ENCODE measurements at places on chromosomes 3 and 15.

DNA sequence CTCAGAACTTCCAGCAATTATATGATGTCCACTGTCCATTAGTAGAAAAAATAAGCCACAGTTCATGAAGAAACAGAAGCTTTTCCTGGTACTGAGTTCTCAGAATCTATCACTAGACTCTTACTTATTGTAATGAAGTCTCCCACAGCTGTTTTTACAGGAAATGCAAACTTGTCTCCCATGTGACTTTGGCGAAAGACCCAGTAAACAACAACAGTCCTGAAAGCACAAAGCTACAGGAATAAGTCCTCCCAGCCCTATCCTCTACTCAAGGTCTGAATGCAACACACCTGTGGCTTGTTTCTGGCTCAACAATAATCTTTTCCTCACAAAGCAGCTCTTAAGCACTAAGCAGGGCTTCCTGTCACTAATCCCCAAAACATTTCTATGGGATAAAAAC, 55.9 kb downstream of the EOMES start:
- no peak for DNase-seq

DNA sequence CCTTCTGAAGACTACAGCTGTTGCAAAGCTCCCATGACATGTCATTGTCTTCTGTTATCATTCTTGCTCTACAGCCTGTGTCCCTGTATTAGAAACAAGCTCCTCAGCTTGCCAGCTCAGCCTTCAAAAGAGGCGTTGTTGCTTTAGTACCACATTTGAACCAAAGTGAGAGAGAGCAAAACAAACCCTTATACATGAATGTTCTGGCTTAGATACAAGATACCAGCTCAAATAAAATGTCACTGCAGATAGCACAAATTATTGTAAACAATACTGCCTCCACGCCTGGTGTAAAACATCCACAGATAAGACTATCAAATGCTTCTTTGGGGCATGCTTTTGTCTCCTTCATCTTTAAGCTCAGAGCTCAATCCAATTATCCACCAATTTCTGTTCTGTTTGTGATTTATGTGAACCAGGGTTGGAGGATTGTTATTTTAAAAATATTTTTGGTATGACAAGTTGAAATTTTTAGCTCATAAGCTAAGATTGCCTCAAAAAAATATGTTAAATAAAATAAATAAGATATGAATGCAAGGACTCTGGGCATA, 403.6 kb upstream of the CDIN1 start:
- peak; percentile 22 for DNase-seq

GRCh38 chr15:73691396-73691795, 7.2 kb downstream of the CD276 start:
- peak; percentile 63 for DNase-seq

DNA sequence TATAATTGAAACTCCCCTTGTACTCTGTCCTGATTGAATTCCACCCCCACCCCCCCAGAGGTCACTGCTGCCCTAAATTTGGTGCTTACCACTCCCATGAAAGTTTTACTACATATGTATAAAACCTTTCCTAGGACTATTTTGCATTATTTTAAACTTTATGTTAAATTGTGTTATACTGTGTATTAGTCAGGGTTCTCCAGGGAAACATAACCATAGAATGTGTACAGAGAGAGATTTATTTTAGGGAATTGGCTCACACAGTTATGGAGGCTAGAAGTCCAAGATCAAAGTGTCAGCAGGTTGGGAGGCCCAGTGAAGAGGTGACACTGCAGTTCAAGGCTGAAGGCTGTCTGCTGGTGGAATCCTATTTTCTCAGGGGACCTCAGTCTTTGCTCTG, 29.2 kb downstream of the BFSP2 start:
- DNase-seq, result no peak

DNA sequence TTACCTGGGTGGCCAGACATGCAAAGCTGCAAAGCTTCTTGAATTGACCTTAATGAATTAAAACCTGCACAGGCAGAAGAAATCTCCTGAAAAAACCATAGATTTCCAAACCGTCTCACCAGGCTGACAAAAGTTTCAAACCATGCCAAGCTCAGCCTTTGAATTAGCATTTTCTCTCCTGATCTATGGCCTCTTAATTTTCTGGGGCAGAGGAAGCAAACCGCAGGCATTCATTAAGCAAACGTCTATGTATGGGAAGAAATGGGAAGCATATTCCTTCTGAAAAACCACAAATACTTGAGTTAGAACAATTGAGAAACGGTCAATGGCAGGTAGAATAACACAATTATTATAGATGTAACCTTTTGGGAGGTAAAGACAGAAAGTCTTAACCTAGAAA, 500.2 kb upstream of the NR2F2 start:
- DNase-seq, result no peak

GRCh38 chr3:15428539-15428938, 1.1 kb downstream of the EAF1 start:
- peak; percentile 40 for DNase-seq

DNA sequence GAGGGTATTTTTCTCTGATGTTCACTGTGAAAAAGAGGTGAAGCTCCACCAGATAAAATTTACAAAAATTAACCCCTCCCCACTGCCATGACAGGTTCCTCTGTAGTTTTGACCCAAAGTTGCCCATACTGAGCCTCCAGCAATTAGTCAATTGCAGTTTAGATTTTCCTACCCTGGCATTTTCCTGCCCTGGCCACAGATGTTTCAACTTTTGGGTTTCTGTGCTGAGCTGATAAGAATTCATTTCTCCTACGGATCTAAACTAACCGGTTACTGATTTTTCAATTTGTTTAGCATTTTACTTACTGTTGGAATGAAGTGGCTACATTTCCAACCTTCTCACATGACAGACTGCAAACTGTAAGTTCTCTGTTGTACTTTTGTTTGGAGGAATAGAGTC, 1346.1 kb upstream of the EPHA6 start:
- no peak for DNase-seq

DNA sequence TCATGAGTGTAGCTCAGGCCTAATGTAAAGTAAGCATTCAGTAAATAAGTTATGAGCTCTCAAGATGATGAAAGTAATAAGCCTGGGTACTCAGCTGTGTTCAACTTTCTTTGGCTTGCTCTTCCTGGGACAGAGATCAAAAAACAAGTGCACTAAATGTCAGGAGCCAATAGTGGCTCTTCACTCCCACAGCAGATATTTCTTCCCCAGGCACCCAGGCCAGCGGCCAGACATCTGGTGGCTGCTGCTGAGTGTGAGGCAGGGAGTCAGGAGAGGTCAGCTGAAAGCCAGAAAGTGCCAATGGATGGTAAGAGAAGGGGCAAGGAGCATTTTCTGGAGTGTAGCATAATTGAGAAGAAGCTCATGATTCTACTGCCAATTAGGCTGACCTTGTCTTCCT, 18.2 kb upstream of the ITGA11 start:
- DNase-seq, result no peak

DNA sequence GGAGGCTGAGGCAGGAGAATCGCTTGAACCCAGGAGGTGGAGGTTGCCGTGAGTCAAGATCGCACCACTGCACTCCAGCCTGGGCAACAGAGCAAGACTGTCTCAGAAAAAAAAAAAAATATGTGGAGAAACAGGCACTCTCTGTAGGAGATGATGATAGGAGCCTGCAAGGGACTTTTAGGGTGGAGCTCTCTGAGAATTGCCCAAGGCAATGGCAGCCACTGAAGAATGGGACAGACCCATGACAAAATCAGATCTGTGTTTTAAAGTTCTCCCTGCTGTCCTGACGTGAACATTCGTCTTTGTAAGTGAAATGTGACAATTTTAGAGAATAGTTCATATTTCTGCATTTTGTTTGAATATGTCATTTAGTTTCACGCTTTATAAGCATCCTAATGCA, 50.2 kb downstream of the SOX2 start:
- DNase-seq, result no peak

- DNase-seq, result peak; percentile 66
Measured at GRCh38 chr3:78201091-78201490, 1161.2 kb downstream of the ROBO2 start.

DNA sequence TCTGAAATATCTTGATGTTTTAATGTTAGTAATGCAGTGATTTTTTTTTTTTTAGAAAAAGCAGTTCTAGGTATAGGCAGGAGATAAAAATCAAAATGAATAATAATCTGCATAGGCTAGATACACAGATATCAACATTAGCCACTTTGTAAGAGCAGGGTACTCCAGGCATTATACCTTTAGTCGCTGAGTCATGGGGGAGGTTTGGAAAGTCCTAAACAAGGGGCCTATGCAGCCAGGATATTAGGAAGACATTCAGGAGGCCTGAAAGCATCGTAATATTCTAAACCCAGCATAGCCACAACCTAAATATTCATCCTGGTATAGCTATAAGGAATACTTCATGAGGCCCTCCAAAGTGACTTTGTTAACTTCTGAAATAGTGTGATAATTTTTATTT, 258.1 kb upstream of the NECTIN3 start:
- DNase-seq, result no peak

DNA sequence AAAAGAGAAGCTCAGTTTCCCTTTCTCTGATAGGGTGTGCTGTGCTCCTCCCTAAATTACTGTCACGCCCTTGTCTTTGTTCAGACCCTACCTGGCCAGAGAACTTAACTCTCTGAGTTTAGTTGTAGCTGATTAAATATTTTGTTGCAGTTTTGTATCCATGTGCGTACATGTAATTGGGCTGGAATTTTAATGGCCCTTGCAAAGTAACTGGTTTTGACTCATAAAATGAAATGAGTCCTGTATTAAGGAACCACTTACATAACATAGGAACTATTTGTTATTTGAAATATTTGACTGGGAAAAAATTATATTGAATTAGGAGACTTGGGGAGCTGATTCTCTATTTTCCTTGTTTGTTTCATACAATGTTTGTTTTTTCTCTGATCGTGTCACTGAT, 80.2 kb downstream of the LRRK1 start:
- DNase-seq, result peak; percentile 57

DNA sequence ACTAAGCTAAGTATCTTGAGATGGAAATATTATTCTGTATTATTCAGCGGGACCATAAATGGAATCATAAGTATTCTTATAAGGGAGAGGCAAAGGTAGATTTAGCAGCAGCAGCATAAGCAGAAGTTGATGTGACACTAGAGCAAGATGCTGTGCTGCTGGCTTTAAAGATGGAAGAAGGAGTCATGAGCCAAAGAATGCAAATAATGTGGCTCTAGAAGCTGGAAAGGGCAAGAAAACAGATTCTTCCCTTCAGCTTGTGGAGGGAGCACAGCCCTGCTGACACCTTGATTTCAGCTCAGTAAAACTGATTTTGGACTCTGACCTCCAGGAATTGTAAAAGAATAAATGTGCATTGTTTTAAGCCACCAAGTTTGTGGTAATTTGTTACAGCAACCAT, 144.2 kb upstream of the ANKRD28 start:
- DNase-seq, result peak; percentile 9

DNA sequence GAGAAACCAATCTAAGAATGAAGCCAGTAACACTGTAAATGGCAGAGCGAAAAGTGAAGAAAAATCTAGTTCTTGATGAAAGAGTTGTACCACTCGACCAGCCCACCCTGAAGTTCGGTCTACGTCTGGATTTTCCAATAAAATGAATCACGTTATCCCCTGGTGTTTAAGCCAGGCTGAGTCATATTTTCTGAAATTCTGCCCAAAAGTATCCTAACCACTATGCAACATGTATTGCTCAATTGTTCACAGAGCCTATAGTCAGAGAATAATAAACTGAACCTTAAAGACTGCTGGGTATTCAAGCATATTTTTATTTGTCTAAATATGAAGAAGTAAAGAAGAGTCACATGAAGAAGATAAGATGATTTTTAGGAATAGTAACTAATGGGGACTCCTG, 245.7 kb downstream of the FGF12 start:
- peak; percentile 82 for DNase-seq

GRCh38 chr15:74006774-74007639, 12.5 kb downstream of the PML start:
- no peak for DNase-seq

GRCh38 chr3:104437131-104437750, 929.5 kb upstream of the ALCAM start:
- peak; percentile 92 for DNase-seq

GRCh38 chr15:91627473-91628278, 225.8 kb upstream of the SLCO3A1 start:
- DNase-seq, result no peak

GRCh38 chr3:67489816-67490215, 164.6 kb downstream of the SUCLG2 start:
- peak; percentile 49 for DNase-seq

Measured in fibroblast of skin of right quadriceps (primary cell).